Thoracic aorta endothelial cell (primary cell): ENCODE measurements at places on chromosomes 12 and 14. TPM values are rescaled to one million over a fixed set of nuclear protein-coding genes. Genes with fewer than 3 reads are reported as not detected.

The HDAC7 gene
- total RNA-seq = 85.6 and 92.7 TPM in 2 replicates

The CLEC14A gene
- total RNA-seq = 238 and 259 TPM in 2 replicates

The GPR84 gene
- not detected in 2 replicates for total RNA-seq

The ATF7IP gene
- total RNA-seq = 63.4 and 69.9 TPM in 2 replicates

The ESPL1 gene
- 14.6 and 29.3 TPM in 2 replicates for total RNA-seq
